Ureter (tissue), 1 donor: ENCODE measurements at places on chromosomes 12 and 14. TPM values are rescaled to one million over a fixed set of nuclear protein-coding genes. Genes with fewer than 3 reads are reported as not detected.

DNA sequence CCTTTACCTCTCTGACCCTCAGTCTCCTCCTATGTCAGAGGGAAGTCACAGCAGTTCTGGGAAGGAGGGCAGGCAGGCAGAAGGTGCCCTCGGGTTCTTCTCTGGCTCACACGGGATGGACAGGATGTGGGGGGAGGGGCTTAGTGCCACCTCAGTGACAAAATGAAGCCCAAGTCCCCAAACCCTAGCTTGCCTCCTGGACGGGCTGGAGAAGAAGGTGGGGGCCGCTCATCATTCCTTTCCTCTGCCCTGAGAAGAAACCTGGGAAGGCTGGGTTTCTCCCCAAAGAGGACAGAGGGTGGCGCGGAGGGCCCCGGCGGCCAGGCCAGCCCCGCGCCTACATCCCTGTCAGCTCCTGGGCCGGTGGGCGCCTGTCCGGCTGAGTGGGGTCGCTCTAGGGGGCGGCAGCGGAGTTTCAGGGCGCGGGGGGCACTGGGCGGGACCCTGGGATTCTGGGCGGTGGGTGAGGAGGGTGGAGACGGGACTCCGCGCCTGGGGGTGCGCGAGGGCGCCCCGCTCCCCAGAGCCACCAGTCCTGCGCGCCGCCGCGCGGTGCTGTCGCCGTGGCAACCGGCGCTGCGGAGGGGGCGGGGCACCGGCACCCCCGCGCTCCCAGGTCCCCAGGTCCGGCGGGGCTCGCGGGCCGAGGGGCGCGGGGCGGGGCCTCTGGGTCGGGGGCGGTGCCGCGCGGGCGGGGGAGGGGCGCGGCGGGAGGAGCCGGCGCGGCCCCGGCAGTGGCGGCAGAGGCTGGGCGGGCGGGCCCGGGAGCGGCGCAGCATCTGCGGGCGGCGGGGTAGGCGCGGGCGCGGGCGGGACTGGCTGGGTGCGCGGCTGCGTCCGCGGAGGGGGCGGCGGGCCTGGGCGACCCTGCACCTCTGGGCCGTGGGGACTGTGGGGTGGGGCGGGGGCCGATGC, at the start of gene TMEM121:
TMEM121 (plus strand) TSS at position 723 of the 915 bp plus-strand sequence. CDS start 2,252 bp downstream, outside the sequence.
- no peak for DNase-seq

GRCh38 chr14:50417853-50418252, 21.2 kb upstream of the CDKL1 start:
- no peak for DNase-seq

DNA sequence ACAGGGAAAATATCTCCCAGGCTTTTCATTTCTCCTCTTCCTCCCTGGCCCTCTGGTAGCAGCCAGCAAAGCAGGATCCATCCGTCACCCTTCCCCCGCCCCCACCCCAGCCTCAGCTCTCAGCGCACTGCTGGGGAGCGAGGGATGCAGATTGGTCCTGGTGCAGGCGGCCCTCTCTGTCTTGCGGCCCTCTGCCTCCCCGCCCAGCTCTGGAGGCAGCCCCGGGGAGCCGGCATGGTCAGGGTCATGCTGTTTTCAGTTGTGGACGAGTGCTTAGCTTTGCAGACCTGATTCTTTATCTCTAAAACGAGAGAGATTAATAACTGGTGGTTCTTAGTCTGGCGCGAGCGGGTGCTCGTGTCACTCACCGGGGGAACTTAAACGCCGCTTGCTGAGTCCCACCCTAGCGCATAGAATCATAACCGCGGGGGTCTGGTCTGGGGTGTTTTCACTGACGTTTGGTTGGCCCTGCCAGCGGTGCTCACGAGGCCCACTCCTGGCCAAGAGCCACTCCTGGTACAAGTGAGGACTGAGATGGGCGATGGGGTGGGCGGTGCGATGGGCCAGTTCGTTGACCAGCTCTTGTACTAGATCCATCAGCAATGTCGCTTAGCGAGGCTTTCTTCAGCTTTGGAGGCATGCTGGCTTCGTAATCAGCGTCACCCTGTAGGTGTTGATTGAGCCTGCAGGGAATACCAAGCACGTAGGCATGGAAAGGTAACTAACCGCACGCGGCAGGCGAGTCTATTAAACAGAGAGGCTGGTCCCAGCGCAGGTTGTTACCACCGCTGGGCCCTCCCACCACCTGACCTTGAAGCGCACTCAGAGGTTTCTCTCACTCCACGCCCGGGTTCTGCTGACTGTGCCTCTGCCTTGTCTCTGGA, 95.2 kb downstream of the TSPAN9 start:
- no peak for DNase-seq

- DNase-seq, result no peak
Observed at GRCh38 chr12:26331960-26332359, 136.6 kb downstream of the SSPN start.

- no peak for DNase-seq
Observed at GRCh38 chr14:94079891-94080620, 946 bp downstream of the DDX24 start.

DNA sequence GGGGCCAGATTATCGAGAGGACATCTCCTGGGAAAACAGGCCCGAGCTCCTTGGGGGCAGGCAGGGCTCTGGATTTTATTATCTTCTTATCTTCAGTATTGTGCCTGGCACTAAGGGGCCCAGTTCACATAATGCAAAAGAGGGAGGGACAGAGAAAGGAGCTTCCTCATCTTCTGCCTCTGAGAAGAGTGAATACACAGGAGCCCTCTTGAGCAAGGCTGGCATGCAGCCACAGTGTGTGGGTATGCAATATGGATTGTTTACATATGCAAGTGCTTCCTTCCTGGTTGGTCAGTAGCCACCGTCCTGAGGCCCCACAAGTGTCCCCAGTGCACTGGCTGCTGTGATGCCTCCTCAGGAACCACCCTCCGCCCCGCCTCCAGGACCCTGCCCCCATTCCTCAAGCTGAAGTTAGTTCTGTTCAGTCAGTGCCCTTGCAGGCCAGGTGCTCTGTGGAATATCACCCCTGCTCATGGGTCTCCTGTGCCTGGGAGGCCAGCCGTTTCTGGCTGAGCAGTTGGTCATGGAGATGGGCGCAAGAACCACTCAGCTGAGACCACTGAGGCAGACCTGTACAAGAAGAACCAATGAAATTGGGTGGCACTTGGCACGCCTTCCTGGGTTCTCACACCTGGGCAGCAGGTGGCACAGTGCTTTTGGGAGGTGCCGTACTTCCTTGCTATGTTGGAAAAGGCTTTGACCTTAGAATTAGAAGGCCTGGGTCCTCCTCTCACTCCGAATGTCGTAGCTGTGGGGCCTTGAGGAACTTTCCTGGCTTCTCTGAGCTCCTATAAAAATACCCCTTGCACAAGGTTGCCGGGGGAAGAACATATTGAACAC, 35.1 kb upstream of the ACTN1 start:
- no peak for DNase-seq

DNA sequence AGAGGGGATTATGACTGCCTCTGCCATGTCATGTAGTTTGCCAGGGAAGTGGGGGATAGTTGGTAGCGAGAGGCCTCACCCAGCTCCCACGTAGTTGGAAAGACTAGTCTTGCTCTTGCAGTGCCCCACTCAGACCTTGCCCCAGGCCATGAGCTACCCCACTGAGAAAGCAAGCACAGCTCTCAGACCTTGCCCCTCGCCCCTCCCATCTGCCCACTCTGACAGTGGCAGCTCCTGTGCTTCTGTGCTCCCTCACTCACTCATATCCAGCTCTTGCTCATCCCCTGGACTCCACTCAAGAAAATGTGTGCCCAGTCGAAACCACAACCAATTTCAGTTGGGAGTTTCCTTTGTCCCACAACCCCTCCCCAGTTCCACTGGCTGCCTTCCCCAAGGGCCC, 55.5 kb upstream of the BDKRB2 start:
- DNase-seq, result peak; percentile 25

DNA sequence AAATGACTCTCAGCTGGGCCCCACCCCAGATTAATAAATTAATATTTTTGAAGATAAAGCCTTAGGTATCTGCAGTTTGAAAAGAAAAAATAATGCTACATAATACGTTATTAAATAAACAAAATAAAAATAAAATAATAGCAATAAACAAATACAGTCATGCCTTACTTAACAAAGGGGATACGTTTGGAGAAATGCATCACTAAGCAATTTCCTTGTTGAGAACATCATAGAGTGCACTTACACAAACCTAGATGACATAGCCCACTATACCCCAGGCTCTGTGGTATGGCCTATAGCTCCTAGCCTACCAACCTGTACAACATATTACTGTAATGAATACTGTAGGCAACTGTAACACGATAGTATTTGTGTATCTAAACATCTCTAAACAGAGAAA, 7.1 kb upstream of the EGLN3 start:
- no peak for DNase-seq

DNA sequence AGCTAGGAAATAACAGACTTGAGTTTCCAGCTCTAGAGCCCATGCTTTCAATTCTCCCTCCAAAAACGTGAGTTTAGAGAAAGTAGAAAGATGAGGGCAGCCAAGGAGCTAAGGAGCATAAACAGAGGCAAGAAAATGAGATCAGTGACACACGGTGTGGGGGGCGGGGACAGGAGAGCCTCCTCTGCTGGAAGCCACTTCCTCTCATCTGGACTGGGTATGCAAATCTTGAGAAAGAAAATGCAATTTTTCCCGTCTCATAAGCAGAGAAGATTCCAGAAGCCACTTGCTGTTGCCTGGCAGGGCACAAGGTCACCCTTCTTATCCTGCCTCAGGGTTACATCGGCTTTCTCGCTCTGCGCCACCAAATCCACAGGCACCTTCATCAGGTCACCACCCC, 6.0 kb downstream of the OR10P1 start:
- no peak for DNase-seq

- DNase-seq, result peak; percentile 73
Observed at GRCh38 chr12:54201001-54201794, 12.4 kb upstream of the SMUG1 start.

GRCh38 chr14:81231540-81231939, 10.8 kb upstream of the GTF2A1 start:
- no peak for DNase-seq

DNA sequence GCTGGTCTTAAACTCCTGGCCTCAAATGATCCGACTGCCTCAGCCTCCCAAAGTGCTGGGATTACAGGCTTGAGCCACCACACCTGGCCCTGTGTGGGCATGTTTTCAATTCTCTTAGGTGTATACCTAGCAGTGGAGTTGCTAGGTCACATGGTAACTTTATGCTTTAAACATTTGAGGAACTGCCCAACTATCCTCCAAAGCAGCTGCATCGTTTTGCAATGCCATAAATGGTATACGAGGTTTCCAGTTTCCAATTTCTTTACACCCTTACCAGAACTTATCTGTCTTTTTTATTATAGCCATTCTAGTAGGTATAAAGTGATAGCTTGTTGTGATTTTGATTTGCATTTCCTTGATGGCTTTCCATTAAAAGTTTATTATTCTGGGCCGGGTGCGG, 25.1 kb downstream of the RBMS2 start:
- no peak for DNase-seq

MARCHF9 gene
- 12.1 TPM for total RNA-seq

RTL1 gene
- total RNA-seq, result not detected

KCNJ8 gene
- 10.5 TPM for total RNA-seq

TEAD4 gene
- 15.8 TPM for total RNA-seq

GDF3 gene
- total RNA-seq, result not detected

ZC3H14 gene
- total RNA-seq, result 54.4 TPM
